ENCODE measurements at places on chromosomes 12 and 14.

- no peaks in the 10 kb centered on the region for H3K4me1 ChIP-seq
- H3K27me3 ChIP-seq: no peaks in the 10 kb centered on the region
- no peaks in the 10 kb centered on the region for H3K36me3 ChIP-seq
- H3K27ac ChIP-seq: no peak overlapping the region
- DNase-seq: no peak
- no peak overlapping the region for H3K4me3 ChIP-seq
Measured at GRCh38 chr14:90739318-90740068, 76.7 kb downstream of the TTC7B start.

DNA sequence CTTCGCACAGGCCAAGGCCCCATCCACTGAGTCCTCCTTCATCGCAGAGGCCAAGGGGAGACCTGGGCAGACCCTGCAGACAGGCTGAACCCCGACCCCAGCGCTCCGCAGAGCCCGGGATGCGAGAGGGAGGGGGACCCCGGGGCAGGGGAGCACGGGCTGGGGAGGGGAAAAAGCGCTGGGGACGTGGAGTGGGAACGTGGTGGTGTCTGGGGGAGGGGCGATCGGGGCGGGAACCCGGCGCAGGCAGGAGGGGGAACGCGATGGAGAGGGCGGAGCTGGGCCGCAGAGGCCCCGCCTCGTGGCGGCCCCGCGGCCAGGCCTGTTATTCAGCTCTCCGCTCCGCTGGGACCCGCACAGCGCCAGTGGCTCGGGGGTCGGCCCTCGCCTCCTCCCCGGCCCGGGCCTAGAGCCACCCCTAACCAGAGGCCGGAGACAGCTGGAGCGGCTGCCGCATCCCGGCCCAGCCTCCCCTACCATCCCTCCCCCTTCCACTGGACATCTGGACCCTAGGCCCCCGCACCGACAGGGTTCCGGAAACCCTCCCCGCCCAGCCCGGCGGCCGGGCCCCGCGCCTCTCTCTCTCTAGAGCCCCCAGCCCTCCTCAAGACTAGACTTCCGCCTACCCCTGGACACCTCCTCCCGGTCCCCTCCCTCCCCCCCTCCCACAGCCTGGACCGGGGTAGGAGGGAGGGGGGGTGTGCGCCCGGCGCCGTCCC, at the start of gene ARHGEF25:
Gene ARHGEF25 (plus strand): TSS at position 328 of the 719 bp plus-strand sequence. CDS start 460 bp downstream, outside the sequence.
- H3K4me1 ChIP-seq: peaks cover 5% of the 10 kb centered on the region
- peak; percentile 19 for DNase-seq
- no peaks in the 10 kb centered on the region for H3K36me3 ChIP-seq
- peak within 1 kb of the TSS; percentile 77 for H3K4me3 ChIP-seq
- no peaks in the 10 kb centered on the region for H3K27me3 ChIP-seq

- H3K27me3 ChIP-seq: no peaks in the 10 kb centered on the region
- no peaks in the 10 kb centered on the region for H3K36me3 ChIP-seq
- H3K27ac ChIP-seq: no peak overlapping the region
- DNase-seq: no peak
- peaks cover 8% of the 10 kb centered on the region for H3K4me1 ChIP-seq
Measured at GRCh38 chr12:60042835-60043234, 447.0 kb downstream of the SLC16A7 start.

DNA sequence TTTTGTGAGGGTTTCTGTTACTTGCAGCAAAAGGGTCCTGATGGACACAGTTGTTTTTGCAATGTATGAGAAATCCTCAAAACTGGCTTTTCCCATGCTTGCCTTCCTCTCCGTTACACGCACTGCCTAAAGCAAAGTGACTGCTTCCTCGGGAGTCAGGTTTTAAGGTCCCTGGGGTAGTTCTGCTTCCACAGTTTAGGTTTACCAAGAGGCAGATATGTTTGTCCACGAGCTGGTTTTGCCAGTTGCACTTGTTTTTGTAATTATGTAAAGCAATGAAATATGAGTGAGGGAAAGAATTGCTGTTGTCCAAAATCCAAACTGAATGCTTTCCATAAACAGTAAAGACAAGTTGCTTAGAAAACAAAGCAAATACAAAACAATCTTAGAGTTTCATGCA, 290.7 kb upstream of the AMIGO2 start:
- no peaks in the 10 kb centered on the region for H3K27me3 ChIP-seq
- DNase-seq: no peak
- H3K4me3 ChIP-seq: no peak overlapping the region
- H3K4me1 ChIP-seq: no peaks in the 10 kb centered on the region

Data from MM.1S (cell line).